ENCODE measurements at places on chromosomes 12 and 14.

DNA sequence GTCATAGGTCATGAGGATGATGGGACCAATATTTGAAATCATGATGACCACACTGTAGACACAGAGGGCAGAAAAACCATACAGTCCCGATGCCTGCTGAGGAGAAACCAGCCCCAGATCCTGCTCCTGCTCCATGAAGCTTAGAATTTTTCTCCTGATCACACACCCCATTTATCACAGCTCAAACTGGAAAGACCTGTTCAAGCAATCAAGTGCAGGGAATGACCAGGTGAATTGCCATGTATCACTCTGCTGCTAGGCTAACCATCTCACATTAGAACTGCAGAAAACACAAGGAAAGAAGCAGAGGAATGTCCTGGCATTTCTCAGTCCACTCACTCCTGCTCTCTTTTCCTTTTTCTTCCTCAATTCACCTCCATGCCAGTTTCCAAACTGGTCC lies 18.1 kb downstream of the MANSC1 start:
- DNase-seq: no peak

DNA sequence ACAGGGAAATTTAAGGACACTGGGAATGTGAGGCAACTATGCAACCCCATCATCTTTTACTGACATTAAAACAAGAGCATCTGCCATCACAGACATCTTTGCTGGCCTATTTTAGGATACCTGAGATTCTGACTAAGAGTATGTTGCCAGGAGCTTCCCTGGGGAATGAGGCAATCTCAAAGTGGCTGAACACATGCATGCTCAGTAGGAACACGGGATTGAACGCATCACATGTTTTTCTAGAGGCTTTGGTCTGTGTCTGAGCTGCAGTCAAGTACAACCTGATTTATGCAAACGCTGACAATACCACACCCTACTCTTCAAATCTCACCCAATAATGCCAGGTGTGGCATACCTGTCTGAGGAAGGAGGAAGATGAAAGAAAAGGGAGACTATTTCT lies 416.5 kb downstream of the NELL2 start:
- DNase-seq: no peak

DNA sequence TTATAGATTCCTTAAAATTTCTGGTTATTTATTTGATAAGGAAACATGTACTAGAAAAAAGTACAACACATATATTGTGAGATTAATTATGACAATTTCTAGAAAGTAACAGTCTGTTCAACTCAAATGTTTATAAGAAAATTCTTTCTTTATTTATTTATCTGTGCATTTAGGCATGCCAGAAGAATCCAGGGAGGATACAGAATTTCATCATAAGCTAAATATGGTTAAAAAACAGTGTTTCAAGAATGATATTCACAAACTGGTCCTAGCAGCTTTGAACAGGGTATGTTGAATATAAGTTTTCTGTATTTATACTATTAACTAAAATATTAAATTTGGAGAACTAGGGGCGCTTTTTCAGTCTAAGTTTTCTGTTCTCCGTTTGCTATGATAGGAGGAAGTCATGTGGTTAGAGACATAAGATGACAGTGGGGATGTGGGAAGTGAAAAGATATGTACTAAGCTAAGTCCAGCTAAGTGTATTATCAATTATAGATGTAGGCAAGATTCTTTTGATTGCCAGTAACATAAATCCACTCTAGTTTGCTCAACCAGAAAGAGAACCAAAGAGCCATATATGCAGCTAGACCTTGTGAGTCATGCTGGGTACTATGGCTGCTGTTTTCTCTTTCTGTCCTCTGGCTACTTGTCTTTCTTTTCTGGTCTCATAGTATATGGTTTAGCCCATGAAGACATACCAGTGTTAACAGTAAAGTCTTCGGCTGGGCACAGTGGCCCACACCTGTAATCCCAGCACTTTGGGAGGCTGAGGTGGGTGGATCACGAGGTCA lies 39.0 kb downstream of the LRRK2 start:
- no peak for DNase-seq

DNA sequence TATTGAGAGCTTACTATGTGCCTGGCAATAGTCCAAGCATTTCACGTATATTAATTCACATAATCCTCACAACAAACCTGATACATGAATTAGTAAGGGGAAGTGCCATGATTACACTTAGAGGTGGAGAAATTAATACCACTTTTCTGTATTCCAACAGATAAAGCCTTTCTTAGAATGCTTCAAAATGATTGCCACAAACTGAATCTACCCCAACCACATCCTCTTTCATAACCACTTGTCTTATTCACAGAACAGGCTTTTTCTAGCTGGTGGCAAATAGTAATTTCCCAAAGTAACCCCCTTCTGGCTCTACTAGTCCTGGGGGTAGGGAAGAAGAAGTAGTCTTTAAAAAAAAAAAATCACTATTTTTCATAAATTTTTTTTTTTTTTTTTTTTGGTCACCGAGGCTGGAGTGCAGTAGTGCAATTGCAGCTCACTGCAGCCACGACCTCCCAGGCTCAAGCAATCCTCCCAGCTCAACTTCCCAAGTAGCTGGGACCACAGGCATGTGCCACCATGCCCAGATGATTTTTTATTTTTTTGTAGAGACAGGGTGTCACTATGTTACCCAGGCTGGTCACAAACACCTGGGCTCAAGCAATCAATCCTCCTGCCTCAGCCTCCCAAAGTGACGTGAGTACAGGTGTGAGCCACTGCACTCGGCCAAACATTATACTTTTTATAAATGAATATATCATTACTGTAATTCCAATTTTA lies 59.0 kb upstream of the ARID2 start:
- no peak for DNase-seq

- no peak for DNase-seq
Measured at GRCh38 chr12:117202556-117202955, 12.3 kb upstream of the FBXO21 start.

GRCh38 chr14:89542786-89543424 lies 125.9 kb upstream of the FOXN3 start:
- DNase-seq: no peak

GRCh38 chr14:101495827-101496775 lies 65.2 kb upstream of the DIO3 start:
- DNase-seq: no peak

GRCh38 chr14:37594238-37594970 lies 645 bp downstream of the FOXA1 start:
- DNase-seq: no peak

DNA sequence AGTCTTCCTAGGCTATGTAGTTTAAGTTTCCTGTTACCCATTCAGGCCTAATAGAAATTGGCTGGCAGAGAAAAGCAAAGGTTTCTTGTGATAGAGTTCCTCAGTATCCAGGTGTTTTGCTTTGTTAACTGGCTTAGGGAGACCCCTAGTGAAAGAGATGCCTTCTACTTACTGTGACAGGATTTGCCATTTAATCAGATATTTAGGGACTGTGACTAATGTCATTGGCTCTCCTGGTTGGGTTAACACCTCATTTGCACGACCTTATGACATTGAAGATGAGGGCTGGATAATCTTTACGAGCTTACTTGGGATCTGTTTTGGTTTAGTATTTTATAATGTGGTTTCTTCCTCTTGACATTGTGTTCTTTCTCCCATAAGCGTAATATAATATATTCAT lies 5.8 kb downstream of the MON2 start:
- DNase-seq: no peak
